ENCODE measurements at places on chromosomes 7 and 10.
A peak's percentile ranks its signal among the peaks of the same experiment; 100 is the strongest.

GRCh38 chr10:70851597-70852475, 36.1 kb downstream of the SGPL1 start:
- DNase-seq, result no peak

DNA sequence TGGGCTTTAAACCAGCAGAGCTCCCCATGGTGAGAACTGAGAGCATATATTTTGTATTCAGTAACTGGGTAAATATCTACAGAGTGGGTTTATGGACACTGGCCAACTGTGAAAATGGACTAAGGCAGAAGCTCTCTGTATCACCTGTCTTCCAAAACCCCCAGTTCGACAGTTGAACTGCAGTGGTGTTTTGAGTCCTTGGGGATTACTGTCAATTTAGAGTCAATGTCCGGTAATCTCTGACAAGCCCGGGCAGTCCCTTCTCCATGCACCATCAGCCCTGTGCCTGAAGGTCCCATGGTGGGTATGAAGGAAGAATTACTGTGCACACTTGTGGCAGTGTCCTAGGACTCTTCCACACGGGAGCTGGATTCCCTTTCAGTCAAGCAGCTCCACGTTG, 235.0 kb downstream of the CCSER2 start:
- no peak for DNase-seq

GRCh38 chr7:129315960-129316359, 91.1 kb downstream of the AHCYL2 start:
- DNase-seq, result no peak

DNA sequence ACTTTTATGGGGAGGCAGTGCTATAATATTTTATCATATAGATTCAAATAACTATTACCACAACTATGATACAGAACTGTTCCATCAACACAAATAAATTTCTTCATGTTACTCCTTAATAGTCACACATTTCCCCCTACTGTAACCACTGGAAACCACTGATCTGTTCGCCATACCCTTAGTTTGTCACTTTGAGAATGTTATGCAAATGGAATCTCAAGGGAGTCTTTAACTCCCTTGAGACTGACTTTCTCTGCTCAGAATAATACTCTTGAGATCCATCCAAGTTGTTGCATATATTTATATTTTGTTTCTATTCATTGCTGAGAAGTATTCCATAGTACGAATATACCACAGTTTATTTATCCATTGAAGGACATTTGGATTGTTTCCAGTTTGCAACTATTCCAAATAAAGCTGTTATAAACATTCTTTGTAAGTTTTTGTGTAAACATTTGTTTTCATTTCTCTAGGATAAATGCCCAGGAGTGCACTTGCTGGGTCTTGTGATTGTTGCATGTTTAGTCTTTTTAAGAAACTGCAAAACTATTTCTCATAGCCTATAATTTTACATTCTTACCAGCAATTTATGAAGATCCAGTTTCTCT, 19.7 kb upstream of the PON2 start:
- no peak for DNase-seq

GRCh38 chr10:120286280-120286679, 170.7 kb upstream of the PLPP4 start:
- no peak for DNase-seq

GRCh38 chr10:114613237-114613979, 44.7 kb downstream of the ABLIM1 start:
- DNase-seq, result no peak

DNA sequence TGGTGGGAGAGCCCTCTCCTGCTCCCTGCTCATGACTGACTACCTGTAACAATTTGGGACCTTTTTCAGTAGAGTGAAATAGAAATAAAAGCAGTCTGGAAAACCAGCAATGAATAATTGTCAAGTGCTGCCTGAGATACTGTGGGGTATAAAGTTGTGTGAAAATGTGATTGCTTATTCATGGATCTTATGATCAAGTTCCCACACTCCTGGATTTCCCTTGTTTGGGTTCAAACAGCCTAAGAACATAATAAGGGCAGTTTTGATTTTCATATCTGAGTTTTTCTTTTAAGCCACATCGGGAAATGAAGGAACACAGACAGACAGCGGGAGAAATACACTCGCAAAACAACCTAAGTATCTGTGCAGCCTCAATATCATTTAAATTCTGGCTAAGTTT, 52.9 kb downstream of the CALD1 start:
- DNase-seq, result no peak

GRCh38 chr10:87829986-87830729, 12.1 kb upstream of the ATAD1 start:
- no peak for DNase-seq

GRCh38 chr10:46553238-46554049, 3.0 kb downstream of the GPRIN2 start:
- no peak for DNase-seq

DNA sequence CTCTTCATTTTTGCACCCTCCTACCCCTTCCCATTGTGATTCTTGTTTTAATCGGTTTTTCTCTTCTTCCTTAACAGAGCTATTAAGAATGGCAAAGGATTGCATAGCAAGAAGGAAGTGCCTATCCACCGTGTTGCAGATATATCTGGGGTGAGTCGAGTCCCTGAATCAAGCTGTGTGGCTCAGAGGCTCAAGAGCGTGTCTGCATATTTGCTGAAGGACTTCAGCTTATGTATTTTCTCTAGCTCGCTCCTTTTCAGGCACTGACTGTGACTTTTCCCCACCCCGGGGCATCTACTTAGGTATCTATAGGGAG, 126.6 kb downstream of the LRRC4 start:
- no peak for DNase-seq

DNA sequence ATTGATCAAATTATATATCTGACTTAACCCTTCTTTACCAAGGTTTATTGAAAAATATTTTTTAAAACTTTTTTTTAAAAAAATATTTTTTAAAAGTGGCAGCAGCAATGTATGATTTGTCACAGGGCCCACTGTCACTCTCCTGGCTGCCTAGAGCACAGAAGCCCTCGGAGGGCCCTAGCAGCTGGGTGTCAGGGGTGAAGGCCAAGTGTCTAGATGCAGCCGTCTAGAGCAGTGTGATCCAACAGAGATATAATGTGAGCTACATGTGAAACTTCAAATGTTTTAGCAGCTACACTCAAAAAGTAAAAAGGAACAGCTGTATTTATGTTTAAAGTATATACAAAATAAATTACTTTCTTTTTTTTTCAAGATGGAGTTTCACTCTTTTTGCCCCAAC, 112.7 kb downstream of the ARHGAP22 start:
- no peak for DNase-seq

DNA sequence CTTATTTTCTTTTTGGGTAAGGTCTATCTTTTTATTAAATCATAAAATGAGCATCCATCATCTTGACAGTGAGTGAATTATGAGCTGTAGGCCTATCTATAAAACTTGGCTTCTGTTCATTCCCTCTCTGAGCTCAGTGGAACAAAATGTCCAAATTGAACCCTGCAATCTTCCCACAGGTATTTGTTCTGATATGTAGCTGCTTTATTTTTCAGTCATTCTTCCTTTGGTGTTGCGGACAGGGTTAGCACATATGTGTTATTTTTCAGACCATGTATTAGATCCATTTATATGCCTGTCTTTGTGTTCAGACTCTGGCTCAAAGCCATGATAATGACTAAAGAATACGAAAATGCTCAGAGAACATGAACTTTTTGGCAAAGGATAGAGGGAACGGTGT, 201.6 kb upstream of the KIAA1217 start:
- DNase-seq, result no peak

- DNase-seq, result no peak
These were observed 263.3 kb downstream of the SNX10 start for GRCh38 chr7:26554952-26555351.

DNA sequence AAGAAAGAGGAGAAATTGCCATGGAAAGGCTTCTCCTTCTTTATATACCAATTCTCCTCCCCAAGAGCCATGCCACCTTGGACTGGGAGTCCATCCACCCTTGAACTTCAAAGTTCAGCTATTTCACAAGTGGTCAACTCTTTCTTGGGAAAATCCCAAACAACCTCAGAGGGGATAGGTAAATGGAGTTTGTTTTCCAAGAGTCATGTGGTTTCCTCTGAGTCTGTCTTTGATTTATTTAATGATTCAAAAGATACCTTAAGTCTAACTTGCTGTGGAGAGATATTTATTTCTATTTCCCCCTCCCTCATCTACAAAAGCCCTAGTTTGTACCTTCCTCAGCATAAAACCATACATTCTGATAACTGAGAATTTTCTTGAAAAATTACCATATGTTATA, 758.6 kb upstream of the IGFBP3 start:
- DNase-seq, result no peak

DNA sequence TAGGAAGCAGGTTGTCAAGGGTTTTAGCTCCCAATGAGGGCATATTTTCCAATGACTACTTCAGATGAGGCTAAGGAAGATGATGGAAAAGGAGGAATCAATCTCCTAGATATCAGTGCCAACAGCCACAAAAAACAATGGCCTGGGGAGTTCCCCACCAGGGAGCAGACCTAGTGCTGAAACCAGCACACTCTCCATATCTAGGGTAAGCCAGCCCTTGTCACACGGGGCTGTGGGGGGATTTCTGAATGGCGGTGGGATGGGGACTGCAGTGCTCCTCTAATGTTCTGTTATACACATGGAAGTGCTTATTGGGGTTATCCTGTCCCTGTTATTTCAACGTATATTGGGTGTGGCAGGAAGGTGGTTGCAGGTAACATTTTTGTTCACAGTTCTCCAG, 18.5 kb downstream of the EPC1 start:
- DNase-seq, result no peak

DNA sequence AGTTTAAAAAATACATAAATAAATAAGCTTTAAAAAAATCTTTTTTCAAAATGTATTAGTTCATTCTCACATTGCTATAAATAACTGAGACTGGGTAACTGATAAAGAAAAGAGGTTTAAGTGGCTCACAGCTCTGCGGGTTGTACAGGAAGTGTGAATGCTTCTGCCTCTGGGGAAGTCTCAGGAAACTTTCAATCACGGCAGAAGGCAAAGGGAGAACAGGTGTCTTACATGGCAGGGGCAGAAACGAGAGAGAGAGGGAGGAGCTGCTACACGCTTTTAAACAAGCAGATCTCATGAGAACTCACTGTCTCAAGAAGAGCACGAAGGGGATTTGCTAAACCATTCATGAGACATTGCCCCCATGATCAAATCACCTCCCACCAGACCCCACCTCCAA, 114.6 kb downstream of the DNAJC1 start:
- no peak for DNase-seq

DNA sequence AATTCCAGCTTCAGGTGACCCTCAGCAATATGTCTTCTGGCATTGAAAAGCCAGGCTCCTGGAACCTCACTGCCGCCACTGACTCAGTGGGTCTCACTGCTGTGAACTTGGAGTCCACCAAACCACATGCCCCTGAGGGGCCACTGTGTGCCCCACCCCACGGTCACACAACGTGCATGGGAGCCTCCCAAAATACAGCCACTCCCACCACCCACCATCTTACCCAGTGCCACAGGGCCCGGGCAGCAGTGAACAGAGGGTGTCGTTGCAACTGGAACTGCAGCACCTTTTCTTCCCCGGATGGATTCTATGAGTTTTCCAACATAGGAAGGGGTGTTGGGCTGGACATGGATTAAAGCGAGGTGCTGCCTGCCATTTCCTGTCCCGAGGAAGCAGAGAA, 60.1 kb downstream of the ASB13 start:
- DNase-seq, result no peak

GRCh38 chr10:83545901-83546391, 593.4 kb upstream of the GHITM start:
- peak; percentile 93 for DNase-seq

- DNase-seq, result no peak
These were observed 75.1 kb upstream of the PLPP4 start for GRCh38 chr10:120381931-120382330.

DNA sequence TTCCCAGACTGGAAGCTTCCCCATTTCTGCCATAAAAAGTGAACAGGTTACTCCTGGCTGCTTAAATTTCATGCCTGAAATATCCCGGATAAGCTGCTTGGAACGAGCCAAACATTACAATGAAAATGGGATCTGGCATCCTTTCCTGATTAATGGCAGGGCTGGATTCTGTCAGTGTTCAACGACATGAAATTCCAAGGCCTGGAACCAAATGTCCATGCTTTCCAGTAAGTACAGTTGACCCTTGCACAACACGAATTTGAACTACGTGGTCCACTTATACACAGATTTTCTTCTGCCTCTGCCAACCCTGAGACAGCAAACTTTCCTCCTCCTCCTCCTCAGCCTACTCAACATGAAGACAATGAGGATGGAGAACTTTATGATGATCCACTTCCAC, 65.4 kb downstream of the SGMS1 start:
- DNase-seq, result no peak

- DNase-seq, result peak; percentile 7
These were observed 498.1 kb downstream of the PLXNA4 start for GRCh38 chr7:132077971-132078685.

GRCh38 chr7:131302876-131303707, 24.6 kb upstream of the MKLN1 start:
- DNase-seq, result peak; percentile 42

- DNase-seq, result no peak
These were observed 13.0 kb upstream of the GSTK1 start for GRCh38 chr7:143250199-143250598.

- DNase-seq, result no peak
These were observed 10.3 kb upstream of the FRMPD2 start for GRCh38 chr10:48284811-48285210.

DNA sequence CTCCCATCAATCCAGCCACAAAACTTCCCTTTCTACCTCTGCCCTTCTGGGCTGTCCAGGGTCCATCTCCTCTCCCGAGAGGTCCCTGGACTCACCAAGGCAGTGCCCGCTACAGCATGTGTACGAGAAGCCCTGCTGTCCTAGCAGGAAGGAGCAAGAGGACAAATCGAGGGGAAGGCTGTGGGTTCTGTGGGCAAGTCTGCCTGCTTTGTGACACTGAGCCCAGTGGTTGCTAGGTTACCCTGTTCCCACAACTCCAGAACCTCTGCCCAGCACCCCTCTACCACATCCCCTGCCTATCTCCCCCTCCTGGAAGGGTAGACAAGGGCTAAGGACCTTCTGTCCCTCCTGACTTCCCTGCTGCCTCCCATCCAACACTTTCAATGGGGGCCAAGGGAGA, at the start of gene TBATA:
Gene TBATA (minus strand): TSS at position 188 of the 400 bp plus-strand sequence. CDS start 1,998 bp downstream, outside the sequence.
- DNase-seq, result no peak

GRCh38 chr10:4351723-4352413, 474.1 kb upstream of the AKR1E2 start:
- no peak for DNase-seq

DNA sequence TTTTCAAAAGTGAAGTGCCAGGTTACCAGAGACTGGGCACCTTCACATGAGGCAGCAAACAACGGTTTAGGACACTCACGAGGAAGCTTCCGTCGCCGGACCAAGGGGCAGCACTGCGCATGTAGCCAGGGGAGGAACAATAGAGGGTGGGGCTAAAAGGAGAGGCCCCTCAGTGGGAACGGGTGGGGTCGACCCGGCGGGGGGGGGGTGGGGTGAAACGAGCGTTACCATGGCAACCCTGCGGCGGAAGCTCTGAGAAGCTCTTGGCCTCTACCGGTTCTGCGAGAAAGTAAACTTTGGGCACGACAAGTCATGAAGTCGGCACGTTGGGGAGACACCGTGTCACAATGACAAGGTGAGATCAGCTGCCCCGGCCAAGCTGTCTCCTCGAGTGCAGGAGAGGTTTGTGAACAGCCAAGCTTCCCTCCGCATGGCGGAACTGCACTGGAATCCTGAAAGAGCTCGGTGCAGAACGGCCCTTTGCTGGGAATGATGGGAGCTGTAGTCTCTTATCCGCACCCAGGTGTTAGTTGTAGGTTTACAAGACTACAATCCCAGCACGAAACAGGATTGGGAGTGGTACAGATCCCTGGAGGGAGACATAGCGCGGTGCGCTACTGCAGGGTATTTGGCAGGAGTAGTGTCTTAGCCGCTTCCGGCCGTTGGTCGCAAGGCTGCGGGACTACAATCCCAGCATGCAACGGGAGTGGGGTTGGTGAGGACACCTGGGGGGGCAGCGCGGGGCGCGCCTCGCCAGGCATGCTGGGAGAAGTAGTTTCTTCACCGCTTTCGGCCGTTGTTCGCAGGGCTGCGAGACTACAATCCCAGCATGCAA, 72.8 kb upstream of the ZNF722 start:
- peak; percentile 91 for DNase-seq

Measured in trophoblast cell (in vitro differentiated cells and primary cell).